ENCODE measurements at places on chromosomes 7 and 10. TPM values are rescaled to one million over a fixed set of nuclear protein-coding genes. Genes with fewer than 3 reads are reported as not detected.

The OR2A1 gene
- polyA plus RNA-seq = 0.11 TPM

The CFAP70 gene
- polyA plus RNA-seq = 0.66 TPM

The CCNJ gene
- polyA plus RNA-seq = 1.0 TPM

The CHAT gene
- polyA plus RNA-seq = not detected

The CAMK2G gene
- 5.6 TPM for polyA plus RNA-seq

The ELN gene
- not detected for polyA plus RNA-seq

The GIMAP5 gene
- 819 TPM for polyA plus RNA-seq

The MCM10 gene
- polyA plus RNA-seq = not detected

The SLC18A3 gene
- polyA plus RNA-seq = not detected

The FAM237B gene
- not detected for polyA plus RNA-seq

The EIF3A gene
- polyA plus RNA-seq = 40.5 TPM

The FGL2 gene
- 0.67 TPM for polyA plus RNA-seq

The TCF7L2 gene
- polyA plus RNA-seq = 1.7 TPM

The NANOS1 gene
- polyA plus RNA-seq = not detected

The HOXA1 gene
- polyA plus RNA-seq = 0.09 TPM

The GHRHR gene
- polyA plus RNA-seq = not detected

The MICALL2 gene
- polyA plus RNA-seq = 0.55 TPM

The PAPOLB gene
- not detected for polyA plus RNA-seq

The VIM gene
- polyA plus RNA-seq = 399 TPM

The YKT6 gene
- 32.6 TPM for polyA plus RNA-seq

The CCL26 gene
- polyA plus RNA-seq = not detected

The KIF11 gene
- polyA plus RNA-seq = 0.19 TPM

The MYL7 gene
- not detected for polyA plus RNA-seq

The OR2A12 gene
- not detected for polyA plus RNA-seq

The TIMM23 gene
- polyA plus RNA-seq = 57.6 TPM

The PLCE1 gene
- polyA plus RNA-seq = 0.30 TPM

The NPSR1 gene
- polyA plus RNA-seq = not detected

The HOXA6 gene
- not detected for polyA plus RNA-seq
